Fibroblast of lung (primary cell): ENCODE measurements at places on chromosomes 2 and 18. TPM values are rescaled to one million over a fixed set of nuclear protein-coding genes. Genes with fewer than 3 reads are reported as not detected.

Gene MYCN
- not detected in 2 replicates for total RNA-seq

Gene RNF125
- 0.26 and 0.33 TPM in 2 replicates for total RNA-seq

Gene SCYGR3
- total RNA-seq = not detected in 2 replicates

Gene SCN9A
- 58.6 and 105 TPM in 2 replicates for total RNA-seq

Gene DUSP19
- 5.1 and 7.4 TPM in 2 replicates for total RNA-seq

Gene UGT1A3
- not detected in 2 replicates for total RNA-seq

Gene CDH19
- total RNA-seq = not detected in 2 replicates

Gene TTN
- 0.33 and 0.51 TPM in 2 replicates for total RNA-seq

Gene MC2R
- total RNA-seq = not detected in 2 replicates

Gene RIT2
- total RNA-seq = not detected in 2 replicates

Gene HAAO
- 2.8 and 4.1 TPM in 2 replicates for total RNA-seq

Gene RNF144A
- 0.17 and 0.26 TPM in 2 replicates for total RNA-seq

Gene TMEM247
- not detected in 2 replicates for total RNA-seq

Gene PMS1
- total RNA-seq = 34.2 and 41.0 TPM in 2 replicates

Gene GPR45
- not detected in 2 replicates for total RNA-seq

Gene LCLAT1
- 17.7 and 43.3 TPM in 2 replicates for total RNA-seq

Gene MOGAT1
- total RNA-seq = not detected in 2 replicates

Gene CACNB4
- 0.66 and 2.1 TPM in 2 replicates for total RNA-seq

Gene KIAA2012
- under 0.01 TPM in 1 of 2 replicates, not detected in the other for total RNA-seq

Gene TRPM8
- total RNA-seq = under 0.01 and 0.99 TPM in 2 replicates

Gene CCBE1
- 60.9 and 122 TPM in 2 replicates for total RNA-seq

Gene TIGD1
- total RNA-seq = 2.1 and 4.0 TPM in 2 replicates

Gene PRSS56
- total RNA-seq = not detected in 2 replicates

Gene KCNIP3
- 1.5 and 1.7 TPM in 2 replicates for total RNA-seq

Gene DSG4
- total RNA-seq = not detected in 2 replicates

Gene SULT1C4
- 0.26 and 0.50 TPM in 2 replicates for total RNA-seq

Gene PLA2R1
- 3.1 and 8.3 TPM in 2 replicates for total RNA-seq

Gene SKA1
- 1.0 and 4.6 TPM in 2 replicates for total RNA-seq
